ENCODE measurements at places on chromosomes 16 and 17.
A peak's percentile ranks its signal among the peaks of the same experiment; 100 is the strongest.

DNA sequence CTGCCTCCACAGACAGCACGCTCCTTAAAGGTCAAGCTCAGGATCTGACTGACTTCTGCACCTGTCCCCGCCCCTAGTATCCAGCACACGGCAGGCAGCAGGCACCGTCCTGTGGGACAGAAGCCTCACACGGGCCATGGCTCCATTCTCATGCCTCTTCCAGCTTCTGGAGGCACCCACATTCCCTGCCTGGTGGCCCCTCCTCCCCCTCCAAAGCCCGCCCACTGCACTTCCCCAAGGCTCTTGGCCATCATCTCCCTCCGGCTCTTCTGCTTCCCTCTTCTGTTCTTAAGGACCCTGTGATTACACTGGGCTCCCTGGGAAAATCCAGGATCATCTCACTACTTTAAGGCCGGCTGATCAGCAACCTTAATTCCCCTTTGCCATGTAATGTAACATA lies 3.5 kb downstream of the CANT1 start:
- DNase-seq = no peak

DNA sequence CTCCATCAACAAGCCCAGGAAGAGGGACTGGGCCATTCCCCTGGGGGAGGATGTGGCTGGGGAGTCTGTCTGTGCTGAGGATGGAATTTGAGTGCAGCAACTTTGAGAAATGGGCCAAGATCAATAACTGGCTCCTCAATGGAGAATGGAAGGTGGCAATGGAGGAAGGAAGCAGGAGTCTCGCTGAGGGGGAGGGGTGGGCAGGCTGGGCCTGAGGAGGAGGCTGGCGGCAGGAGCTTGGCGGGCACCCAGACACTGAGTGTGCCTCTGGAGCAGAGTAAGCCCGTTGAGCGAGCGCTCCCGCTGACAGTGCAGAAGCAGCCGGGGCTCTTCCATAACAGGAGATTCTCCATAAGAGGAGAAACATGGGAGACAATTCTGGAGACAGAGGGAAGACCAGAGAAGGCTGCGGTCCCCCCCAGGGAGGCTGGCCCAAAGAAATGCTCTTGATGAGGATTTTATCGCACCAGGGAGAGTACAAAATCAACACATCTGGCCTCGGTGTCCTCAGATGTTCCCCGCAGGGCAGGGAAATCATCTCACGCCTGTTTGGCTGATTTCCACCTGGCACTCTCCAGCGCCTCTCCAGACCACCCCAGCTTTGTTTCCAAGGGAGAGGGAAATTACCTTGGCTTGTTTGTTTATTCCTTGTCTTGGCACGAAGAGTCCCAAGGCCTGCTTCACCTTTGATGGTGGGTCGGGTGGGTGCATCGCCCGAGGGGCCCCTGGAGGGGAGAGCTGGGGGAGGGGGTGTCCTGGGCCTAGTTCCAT lies 2.8 kb upstream of the MMP15 start:
- no peak for DNase-seq

GRCh38 chr17:4788807-4789700 lies at the start of gene GLTPD2:
TSS of gene GLTPD2 (plus strand) at chr17:4788964. CDS start at chr17:4789012, 48 bp downstream.
- no peak for DNase-seq

DNA sequence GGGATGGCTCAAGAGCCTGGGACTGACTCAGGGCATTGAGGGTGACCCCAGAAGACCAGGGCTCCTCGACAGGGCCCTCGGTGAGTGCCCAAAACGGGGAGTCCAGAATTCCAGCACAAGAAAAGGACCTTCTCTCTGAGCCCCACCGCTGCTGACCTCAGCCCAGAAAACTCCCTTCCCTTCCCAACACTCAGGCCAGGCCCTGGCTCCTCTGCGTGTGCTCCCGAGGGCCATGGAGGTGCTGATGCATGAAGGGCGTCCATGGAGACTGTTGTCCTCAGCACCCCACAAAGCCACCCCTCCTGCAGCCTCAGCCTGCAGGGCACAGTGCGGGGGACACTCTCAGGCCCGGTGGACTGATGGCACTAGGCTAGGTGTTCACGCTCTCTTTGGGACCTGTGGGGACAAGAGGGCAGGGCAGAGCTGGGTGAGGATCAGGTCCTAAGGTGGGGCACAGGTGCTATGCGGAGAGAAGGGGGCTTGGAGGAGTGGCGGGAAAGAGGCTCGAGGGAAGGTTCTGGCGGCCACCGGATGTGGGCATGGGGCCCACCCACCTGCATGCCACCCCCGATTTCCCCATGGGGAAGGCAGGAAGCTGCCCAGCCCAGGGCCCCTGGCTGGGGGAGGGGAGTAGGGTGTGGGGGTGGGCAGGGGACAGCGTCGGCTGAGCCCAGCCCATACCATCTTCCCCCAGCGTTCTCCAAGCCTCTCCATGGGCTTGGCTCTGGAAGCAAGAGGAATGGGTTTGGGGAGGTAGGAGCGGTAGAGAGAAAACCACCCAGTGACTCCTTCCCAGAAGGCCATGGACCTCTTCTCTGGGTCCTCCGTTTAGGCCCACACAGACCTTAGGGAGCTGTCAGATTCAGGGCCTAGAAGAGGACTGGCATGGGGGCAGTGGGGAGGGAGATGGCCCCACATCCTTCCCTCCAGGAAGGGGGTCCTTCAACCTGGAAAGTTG lies 4.5 kb upstream of the TSPOAP1 start:
- peak; percentile 67 for DNase-seq

DNA sequence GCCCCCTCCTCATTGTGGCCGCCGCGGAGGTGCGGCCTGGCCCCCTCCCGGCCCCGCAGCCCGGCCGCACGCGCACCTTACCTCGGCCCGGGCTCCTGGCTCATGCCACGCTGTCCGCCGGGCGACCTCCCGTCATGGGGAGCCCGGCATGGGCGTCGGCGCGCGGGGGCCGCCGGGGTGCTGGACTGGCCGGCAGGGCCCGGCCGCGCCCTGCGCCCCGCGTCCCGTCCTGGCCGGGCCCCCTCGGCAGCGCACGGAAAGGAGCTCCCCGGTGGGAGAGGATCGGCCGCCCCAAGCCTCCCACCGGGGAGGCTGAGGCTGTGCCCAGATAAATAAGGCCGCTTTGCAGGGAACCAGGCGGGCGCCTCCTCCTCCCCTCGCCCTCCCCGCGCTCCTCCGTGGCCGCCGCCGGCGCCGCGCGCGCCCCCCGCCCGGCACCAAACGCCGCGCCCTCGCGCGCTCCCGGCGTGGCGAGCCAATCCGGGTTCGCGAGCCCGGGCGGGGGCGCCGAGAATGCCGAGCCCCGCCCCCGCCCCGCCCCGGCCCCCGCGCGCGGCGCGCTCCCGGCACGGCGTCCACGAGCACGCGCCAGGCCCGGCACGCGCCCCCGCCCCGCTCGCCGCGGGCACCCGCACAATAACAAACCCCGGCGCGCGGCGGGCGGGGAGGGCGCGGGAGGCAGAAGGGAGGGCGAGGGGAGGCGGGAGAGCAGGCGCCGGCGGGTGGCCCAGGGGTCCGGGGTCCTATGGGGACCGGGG lies at the start of gene FBXL16:
TSS of gene FBXL16 (minus strand) at position 371 of the 758 bp plus-strand sequence. CDS start 8,396 bp downstream, outside the sequence.
- no peak for DNase-seq

GRCh38 chr17:39650121-39650579 lies 13.2 kb downstream of the STARD3 start:
- DNase-seq = no peak

- no peak for DNase-seq
Observed at GRCh38 chr16:57959121-57959520, 11.8 kb downstream of the CNGB1 start.

- DNase-seq = no peak
Observed at GRCh38 chr16:77885571-77886295, 97.4 kb downstream of the VAT1L start.

- DNase-seq = no peak
Observed at GRCh38 chr17:69800870-69801269, 274.2 kb upstream of the KCNJ16 start.

GRCh38 chr16:49839017-49839825 lies 16.7 kb downstream of the ZNF423 start:
- DNase-seq = no peak

- no peak for DNase-seq
Observed at GRCh38 chr16:82987767-82988166, 361.0 kb downstream of the CDH13 start.

DNA sequence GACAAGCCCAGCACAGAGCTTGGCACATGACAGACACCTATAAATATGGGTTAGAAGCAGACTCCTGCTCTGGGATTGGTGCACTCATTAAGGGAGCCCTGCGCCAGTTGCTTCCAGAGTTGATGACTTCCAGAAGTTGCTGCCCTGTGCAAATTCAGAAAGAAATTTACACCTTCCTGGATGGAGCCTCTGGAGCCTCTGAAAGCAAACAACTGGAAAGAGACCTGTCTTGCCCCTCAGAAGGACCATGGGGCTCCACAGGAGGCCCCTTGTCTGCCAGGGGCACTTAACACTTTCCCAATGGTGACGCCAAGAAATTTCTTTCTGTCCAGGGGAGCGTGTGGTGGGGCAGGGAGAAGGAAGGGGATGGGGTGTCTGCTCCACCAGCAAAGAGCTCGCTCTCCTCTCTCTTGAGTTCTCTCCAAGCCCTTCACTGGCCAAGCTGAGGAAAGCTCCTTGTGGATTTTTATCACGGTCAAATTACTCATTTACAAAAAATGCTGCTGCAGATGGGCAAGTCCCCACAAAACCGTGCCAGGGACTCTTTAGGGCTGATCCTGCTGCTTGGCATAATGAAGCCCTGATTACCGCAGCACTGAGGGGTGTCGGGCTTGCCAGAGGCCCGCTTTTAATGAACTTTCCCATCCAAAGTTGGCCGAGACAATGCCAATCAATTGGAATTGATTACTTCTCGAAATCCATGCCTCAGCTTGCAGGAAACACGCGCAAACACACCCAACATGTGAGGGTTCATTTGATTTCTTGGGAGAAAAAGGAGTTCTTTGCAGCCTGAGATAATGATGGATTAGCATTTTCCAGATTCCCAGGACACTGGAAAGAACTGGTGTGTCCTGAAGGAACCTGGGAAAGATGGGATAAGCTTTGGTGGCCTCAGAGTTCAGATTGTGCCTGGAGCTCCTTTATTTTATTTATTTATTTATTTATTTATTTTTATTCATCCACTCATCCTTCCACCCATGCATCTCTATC lies 583.6 kb upstream of the CDH5 start:
- DNase-seq = no peak

GRCh38 chr16:66848172-66848571 lies 4.0 kb downstream of the CA7 start:
- DNase-seq = no peak

GRCh38 chr17:46756081-46756735 lies 62.3 kb downstream of the WNT3 start:
- no peak for DNase-seq

DNA sequence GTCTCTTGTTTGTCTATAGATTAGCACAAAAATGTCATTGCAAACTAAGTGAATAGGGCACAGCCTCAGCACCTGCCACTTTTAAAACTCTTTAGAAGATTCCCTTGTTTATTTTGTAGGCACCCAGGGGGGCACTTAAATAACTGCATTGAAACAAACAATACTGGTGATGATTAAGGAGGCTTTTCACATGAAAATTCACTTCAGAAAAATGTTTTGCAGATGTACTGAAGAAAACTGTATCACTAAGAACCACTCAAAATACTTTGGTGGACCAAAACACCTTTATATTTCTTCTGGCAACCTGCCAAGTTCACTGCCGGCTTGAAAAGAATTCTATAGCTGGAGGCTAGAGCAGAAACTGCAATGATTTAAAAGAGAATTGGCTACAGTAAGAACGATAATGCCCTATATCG lies 281.5 kb downstream of the TOX3 start:
- no peak for DNase-seq
